ENCODE measurements at places on chromosomes 13 and 19. TPM values are rescaled to one million over a fixed set of nuclear protein-coding genes. Genes with fewer than 3 reads are reported as not detected.

The CALM3 gene
- total RNA-seq, result 305 TPM

The RASIP1 gene
- 0.12 TPM for total RNA-seq

The TYROBP gene
- 65.3 TPM for total RNA-seq

GRCh38 chr13:57314897-57315520 lies 148.0 kb downstream of the PRR20E start:
- H3K36me3 ChIP-seq, result peaks cover 11% of the 10 kb centered on the region
- no peaks in the 10 kb centered on the region for H3K27me3 ChIP-seq
- DNase-seq, result no peak
- H3K4me1 ChIP-seq, result no peaks in the 10 kb centered on the region
- no peak overlapping the region for H3K27ac ChIP-seq

DNA sequence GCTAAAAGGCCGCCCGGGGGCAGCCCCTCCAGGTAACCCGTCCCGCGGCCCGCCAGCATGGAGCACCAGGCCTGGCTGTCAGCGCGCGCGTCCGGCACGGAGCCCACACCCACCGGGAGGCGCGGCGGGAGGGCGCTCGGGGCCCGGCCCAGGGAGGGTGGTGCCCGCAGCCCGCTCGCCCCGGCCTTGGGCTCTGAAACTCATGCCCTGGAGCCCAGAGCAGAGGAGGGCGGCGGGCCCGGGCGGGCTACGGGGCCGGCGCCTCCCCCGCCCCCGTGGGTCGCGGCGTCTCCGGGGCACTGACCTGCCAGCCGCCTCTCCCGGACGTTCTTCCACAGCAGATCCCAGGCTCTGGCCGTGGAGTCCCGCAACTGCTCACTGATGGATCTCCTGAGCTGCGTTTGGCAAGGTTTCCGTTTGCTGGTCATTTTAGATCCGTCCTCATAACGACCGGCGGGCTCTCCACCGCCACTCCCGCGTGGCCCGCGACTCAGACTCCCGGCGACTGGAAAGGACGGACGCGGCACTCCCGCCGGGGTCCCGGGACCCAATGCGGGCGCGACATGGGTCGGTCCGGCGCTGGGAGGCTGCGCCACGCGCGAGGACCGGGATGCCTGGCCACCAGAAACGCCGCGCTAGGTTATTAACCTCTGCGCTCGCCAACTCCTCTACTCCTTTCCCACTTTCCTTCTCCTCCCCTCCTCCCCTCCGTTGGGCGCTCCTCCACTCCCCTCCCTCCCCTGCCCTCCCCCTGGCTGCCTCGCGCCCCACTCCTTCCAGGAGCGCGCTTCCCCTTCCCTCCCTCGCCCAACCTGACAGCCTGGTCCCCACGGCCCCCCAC lies 64.7 kb upstream of the STARD13 start:
- no peaks in the 10 kb centered on the region for H3K36me3 ChIP-seq
- H3K4me1 ChIP-seq, result no peaks in the 10 kb centered on the region
- peaks cover 23% of the 10 kb centered on the region for H3K27me3 ChIP-seq
- H3K27ac ChIP-seq, result no peak overlapping the region

The TNFSF13B gene
- 3.0 TPM for total RNA-seq

The ERCC1 gene
- 65.0 TPM for total RNA-seq

The SMIM17 gene
- not detected for total RNA-seq

The COX7A1 gene
- total RNA-seq, result not detected

The PLPPR2 gene
- total RNA-seq, result 9.4 TPM

The RNASEH2A gene
- 63.5 TPM for total RNA-seq

DNA sequence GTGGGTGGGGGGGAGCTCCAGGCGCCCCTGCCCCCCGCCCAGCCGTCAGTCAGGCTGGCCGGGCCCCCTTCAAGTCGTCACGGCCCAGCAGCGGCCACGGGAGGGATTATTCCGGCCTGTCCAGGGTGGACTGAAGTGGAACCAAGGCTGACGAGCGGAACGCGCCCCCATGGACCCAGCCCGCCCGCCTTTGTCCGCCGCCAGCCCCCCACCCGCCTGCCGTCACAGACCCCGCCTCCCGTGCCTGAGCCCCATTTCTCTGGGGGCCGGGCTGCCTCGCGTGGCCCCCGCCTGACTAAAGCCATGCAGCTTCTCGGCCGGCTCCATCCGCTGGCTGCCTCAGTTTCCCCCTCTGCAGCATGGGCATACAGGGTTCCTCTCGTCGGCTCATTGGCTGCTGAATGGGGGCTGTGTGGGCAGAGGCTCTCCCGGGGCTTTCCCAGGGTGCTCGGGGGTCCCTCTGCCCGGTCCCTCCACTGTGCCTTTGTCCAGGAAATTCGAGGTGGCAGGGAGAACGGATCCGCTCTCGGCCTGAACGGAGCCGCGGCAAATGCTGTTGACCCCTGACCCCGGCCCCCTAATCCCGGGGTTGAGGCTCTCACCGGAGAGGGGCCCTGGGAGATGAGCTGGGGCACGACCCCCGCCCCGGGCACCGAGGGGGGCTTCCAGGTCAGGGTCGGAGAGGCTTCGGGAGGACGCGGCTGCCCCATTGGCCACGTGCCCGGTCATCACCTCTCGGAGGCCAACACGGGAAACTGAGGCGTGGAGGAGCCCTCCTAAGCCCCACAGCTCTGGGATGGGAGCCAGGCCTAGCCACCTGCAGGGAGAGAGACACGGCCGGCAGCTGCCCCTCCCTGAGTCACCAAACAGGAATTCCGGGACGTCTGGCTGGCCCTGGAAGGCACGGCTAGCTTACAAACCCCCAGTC lies 27.4 kb downstream of the EFNA2 start:
- no peak overlapping the region for H3K27ac ChIP-seq
- peaks cover 9% of the 10 kb centered on the region for H3K27me3 ChIP-seq
- H3K4me3 ChIP-seq, result no peak overlapping the region
- no peak for DNase-seq

DNA sequence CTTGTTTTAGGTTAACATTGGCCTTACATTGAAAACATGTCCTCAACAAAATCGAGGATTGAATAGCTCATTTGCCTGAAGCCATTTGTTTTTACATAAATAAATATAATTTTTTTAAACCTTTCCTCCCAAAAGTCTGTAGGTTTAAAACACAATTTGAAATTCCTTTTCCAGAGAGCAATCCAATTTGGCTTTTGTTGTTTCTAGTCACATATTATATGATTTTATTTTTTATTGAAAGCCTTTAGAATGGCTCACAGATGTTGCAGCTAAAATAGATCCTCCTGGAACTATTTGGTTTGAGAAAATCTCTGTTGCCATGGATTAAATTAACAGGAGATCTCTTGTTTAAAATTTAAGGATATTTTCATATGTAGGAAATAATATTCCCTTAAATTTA lies 512.6 kb downstream of the KLF5 start:
- no peak overlapping the region for H3K27ac ChIP-seq
- no peak overlapping the region for H3K4me3 ChIP-seq
- DNase-seq, result no peak
- no peaks in the 10 kb centered on the region for H3K36me3 ChIP-seq
- H3K4me1 ChIP-seq, result no peaks in the 10 kb centered on the region
- H3K27me3 ChIP-seq, result no peaks in the 10 kb centered on the region

GRCh38 chr13:80006940-80007339 lies 334.0 kb downstream of the SPRY2 start:
- DNase-seq, result no peak
- H3K27ac ChIP-seq, result no peak overlapping the region
- H3K36me3 ChIP-seq, result no peaks in the 10 kb centered on the region
- H3K4me1 ChIP-seq, result no peaks in the 10 kb centered on the region

The MYO1F gene
- 216 TPM for total RNA-seq

The GPR183 gene
- total RNA-seq, result 10.2 TPM

DNA sequence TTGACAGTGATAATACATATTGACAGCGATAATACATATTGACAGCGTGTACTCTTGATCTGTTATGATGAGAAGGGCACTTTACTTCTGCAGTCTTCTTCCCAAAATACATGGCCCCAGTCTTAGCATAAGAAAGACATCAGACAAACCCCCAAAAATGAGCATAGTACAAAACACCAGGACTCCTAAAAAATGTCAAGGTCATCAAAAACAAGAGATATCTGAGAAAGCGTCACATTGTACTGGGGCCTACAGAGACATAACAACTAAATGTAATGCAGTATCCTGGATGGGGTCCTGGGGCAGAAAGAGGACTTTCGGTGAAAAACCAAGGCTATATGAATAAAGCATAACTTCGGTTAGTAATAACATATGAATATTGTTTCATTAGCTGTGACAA lies 731.5 kb upstream of the SGCG start:
- no peaks in the 10 kb centered on the region for H3K36me3 ChIP-seq
- H3K4me3 ChIP-seq, result no peak overlapping the region
- no peak for DNase-seq

DNA sequence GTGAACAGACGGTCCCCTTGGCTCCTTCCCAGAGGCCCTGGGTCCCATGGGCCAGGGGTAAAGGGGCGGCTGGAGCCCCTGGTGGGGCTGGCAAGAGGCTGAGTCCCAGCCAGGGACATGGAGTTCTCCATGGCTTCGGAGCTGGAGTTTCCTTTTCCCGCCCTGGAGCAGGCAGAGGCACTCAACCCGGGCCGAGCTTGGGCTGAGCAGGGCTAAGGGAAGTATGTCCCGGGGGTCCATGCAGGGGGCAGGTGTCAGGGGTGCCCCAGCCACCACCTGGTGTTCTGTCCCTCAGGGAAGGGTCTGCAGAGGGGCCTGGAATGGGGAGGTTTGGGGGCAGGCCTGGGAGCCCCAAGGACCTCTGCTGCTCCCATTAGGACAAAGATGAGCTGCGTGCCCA lies 54.0 kb upstream of the TPM4 start:
- no peaks in the 10 kb centered on the region for H3K27me3 ChIP-seq
- H3K4me3 ChIP-seq, result no peak overlapping the region
- no peaks in the 10 kb centered on the region for H3K36me3 ChIP-seq
- no peaks in the 10 kb centered on the region for H3K4me1 ChIP-seq

The RGCC gene
- 9.0 TPM for total RNA-seq

DNA sequence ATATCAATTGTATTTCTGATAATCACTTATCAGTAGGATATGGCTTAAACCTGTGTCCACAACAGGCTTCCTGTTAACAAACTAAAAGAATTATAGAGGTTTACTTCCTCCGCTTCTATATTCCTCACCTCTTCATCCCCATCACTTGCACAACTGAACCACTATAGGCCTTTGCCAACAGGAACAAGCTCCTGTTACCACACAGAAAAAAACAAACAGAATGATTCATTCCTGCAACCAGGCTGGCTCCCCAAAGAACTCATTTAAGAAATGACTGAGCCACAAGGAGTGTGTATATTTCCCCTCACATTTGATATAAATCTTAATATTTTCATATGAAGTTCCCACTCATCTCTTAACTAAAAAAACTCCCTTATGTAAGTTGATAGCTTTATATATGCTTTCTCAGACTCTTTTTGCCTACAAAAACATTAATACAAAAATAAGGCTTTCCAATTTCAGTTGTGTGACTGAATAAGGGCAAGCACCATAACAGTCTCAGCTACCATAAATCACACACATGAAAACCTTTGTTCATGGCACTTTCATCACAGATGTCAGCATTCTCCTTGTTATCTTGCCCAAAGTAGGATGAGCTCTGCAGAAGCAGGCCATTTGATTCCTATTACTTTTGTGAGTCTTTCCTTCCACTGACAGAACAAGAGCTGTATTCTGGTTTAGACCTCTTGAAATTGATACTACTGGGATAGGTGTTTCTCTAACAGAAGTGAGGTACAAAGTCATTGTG lies 366.8 kb downstream of the SLITRK1 start:
- no peak for DNase-seq
- no peaks in the 10 kb centered on the region for H3K27me3 ChIP-seq
- H3K4me1 ChIP-seq, result no peaks in the 10 kb centered on the region
- no peaks in the 10 kb centered on the region for H3K36me3 ChIP-seq
- H3K4me3 ChIP-seq, result no peak overlapping the region

DNA sequence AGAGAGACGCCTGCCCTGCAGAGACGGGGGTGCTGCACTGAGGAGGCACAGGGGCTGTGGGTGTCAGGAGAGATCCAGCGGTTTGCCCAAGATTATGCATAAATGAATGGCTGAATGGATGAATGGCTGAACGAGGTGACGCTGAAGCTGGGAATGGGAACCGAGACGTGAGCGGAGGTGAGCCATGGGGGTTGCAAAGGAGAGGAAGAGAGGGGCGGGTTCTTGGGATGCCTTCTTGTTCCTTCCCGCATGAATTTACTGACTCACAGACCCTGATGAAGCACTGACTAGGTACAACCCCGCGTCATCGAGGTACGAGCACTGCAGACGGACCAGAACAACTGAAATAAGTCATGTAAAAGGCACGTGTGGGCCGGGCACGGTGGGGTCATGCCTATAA lies 16.7 kb downstream of the DCAF15 start:
- H3K4me3 ChIP-seq, result no peak overlapping the region
- H3K27me3 ChIP-seq, result no peaks in the 10 kb centered on the region
- no peaks in the 10 kb centered on the region for H3K4me1 ChIP-seq
- no peak for DNase-seq
- H3K27ac ChIP-seq, result no peak overlapping the region
- no peaks in the 10 kb centered on the region for H3K36me3 ChIP-seq

GRCh38 chr19:30450835-30451321 lies 78.7 kb downstream of the ZNF536 start:
- no peak for DNase-seq
- H3K27ac ChIP-seq, result no peak overlapping the region
- H3K4me3 ChIP-seq, result no peak overlapping the region
- no peaks in the 10 kb centered on the region for H3K36me3 ChIP-seq
- peaks cover 21% of the 10 kb centered on the region for H3K27me3 ChIP-seq

The HTR2A gene
- not detected for total RNA-seq

The UCHL3 gene
- 41.5 TPM for total RNA-seq

- no peaks in the 10 kb centered on the region for H3K36me3 ChIP-seq
- peaks cover 6% of the 10 kb centered on the region for H3K27me3 ChIP-seq
- no peak for DNase-seq
- peaks cover 27% of the 10 kb centered on the region for H3K4me1 ChIP-seq
Observed at GRCh38 chr13:27043013-27043412, 128.6 kb downstream of the USP12 start.

The ZNF835 gene
- total RNA-seq, result 0.25 TPM

DNA sequence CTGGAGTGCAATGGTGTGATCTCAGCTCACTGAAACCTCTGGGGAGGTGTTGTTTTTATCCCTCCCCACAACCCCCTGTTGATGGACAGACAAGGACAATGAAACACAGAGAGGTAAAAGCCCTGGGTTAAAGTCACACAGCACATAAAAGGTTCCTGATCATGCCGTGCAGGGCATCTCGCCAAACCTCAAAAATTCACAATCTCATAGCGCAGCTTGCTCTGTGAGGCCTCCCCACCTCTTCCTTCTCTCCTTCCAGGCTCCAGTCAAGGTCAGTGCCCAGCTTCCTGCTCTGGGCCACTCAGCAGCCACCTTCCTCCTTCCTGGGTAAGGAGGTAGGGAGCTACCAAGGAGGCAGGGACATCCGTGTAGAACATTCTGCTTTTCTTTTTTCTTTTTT lies 2.3 kb downstream of the FUT2 start:
- H3K27me3 ChIP-seq, result peaks cover 11% of the 10 kb centered on the region
- no peak overlapping the region for H3K4me3 ChIP-seq
- DNase-seq, result no peak
- H3K36me3 ChIP-seq, result no peaks in the 10 kb centered on the region
- H3K27ac ChIP-seq, result no peak overlapping the region

The EID2 gene
- total RNA-seq, result 11.4 TPM

The ZNF626 gene
- 5.7 TPM for total RNA-seq

The SIGLEC6 gene
- 1.0 TPM for total RNA-seq

Measured in natural killer cell treated with Interleukin-12 subunit alpha and Interleukin-12 subunit beta and Interleukin-15 and Interleukin-18, amount 100 ng/mL, for 72 hours (primary cell).